HepG2 (cell line): ENCODE measurements at places on chromosomes 2 and 18. TPM values are rescaled to one million over a fixed set of nuclear protein-coding genes. Genes with fewer than 3 reads are reported as not detected.

Gene KCNG2
- polyA plus RNA-seq: not detected in 2 replicates

Gene INSIG2
- 316 and 481 TPM in 2 replicates for polyA plus RNA-seq

Gene FARSB
- 19.2 and 23.3 TPM in 2 replicates for polyA plus RNA-seq

Gene SH3YL1
- 38.1 and 48.2 TPM in 2 replicates for polyA plus RNA-seq

Gene TUBB8B
- 4.4 and 6.7 TPM in 2 replicates for polyA plus RNA-seq

Gene SERPINB3
- not detected in 2 replicates for polyA plus RNA-seq

Gene FAM237A
- not detected in 2 replicates for polyA plus RNA-seq

Gene C2orf72
- polyA plus RNA-seq: 203 and 242 TPM in 2 replicates

Gene FEV
- polyA plus RNA-seq: not detected in 2 replicates

Gene SERPINB12
- not detected in 2 replicates for polyA plus RNA-seq

Gene DNAJC5G
- polyA plus RNA-seq: 0.05 and 0.07 TPM in 2 replicates

Gene TNFAIP6
- polyA plus RNA-seq: not detected in 2 replicates

Gene CRYGC
- 0.20 and 0.21 TPM in 2 replicates for polyA plus RNA-seq

Gene DOCK10
- polyA plus RNA-seq: not detected in 2 replicates

Gene UGT1A4
- not detected in 2 replicates for polyA plus RNA-seq
